ENCODE measurements at places on chromosomes 5 and 9. TPM values are rescaled to one million over a fixed set of nuclear protein-coding genes. Genes with fewer than 3 reads are reported as not detected.

GRCh38 chr9:134367791-134368490 lies 41.7 kb downstream of the RXRA start:
- DNase-seq: no peak
- H3K27ac ChIP-seq: no peak overlapping the region

DNA sequence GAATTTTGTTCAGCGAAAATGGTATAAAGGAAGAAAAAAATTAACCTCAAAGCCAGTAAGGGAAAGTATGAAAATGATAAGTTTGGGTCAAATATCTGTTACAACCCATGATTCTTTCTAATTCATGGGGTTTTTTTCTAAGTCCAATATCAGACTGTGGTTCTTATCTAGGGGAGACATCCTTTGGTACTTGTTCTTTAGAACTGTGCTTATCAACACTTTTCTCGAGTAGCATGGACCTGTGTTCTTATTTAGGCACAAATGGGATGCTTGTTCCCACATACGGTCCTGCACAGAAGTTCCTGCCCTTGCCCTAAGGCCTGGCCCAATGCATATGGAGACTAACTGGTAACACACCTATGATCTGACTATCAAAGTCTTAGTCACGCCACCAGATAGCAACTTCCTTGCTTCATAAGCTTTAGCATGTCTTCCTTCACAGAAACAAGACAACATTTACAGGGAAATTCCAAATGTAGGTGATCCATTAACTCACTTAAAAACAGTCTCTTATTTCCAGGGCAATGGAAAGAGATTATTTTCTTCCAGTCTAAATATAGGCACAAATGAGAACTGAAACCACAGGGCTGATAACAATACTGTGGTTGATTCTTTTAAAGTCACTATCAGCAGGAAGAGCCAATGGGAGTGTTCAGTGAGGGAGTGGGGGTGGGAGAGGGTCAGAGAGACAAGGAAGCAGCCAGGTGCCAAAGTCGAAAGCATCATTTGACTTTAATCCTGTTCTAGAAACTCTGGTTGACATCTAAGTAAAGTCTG lies 268.8 kb upstream of the ANKRD55 start:
- H3K4me1 ChIP-seq: no peaks in the 10 kb centered on the region
- no peak overlapping the region for H3K4me3 ChIP-seq
- DNase-seq: peak; percentile 10
- no peaks in the 10 kb centered on the region for H3K27me3 ChIP-seq
- H3K27ac ChIP-seq: no peak overlapping the region

- no peaks in the 10 kb centered on the region for H3K36me3 ChIP-seq
- no peak for DNase-seq
- H3K4me1 ChIP-seq: no peaks in the 10 kb centered on the region
- no peak overlapping the region for H3K4me3 ChIP-seq
Observed at GRCh38 chr9:33791117-33791516, 4.2 kb upstream of the PRSS3 start.

- H3K36me3 ChIP-seq: no peaks in the 10 kb centered on the region
- no peak for DNase-seq
- H3K27ac ChIP-seq: no peak overlapping the region
- H3K4me3 ChIP-seq: no peak overlapping the region
- H3K4me1 ChIP-seq: no peaks in the 10 kb centered on the region
- peaks cover 22% of the 10 kb centered on the region for H3K27me3 ChIP-seq
Observed at GRCh38 chr5:181059297-181060230, 19.5 kb downstream of the BTNL9 start.

- no peak overlapping the region for H3K4me3 ChIP-seq
- no peak overlapping the region for H3K27ac ChIP-seq
- no peaks in the 10 kb centered on the region for H3K36me3 ChIP-seq
- no peak for DNase-seq
- no peaks in the 10 kb centered on the region for H3K27me3 ChIP-seq
Observed at GRCh38 chr9:94778013-94778412, 51.5 kb downstream of the AOPEP start.

GRCh38 chr5:107134931-107135330 lies 535.8 kb downstream of the EFNA5 start:
- H3K4me1 ChIP-seq: no peaks in the 10 kb centered on the region
- no peaks in the 10 kb centered on the region for H3K36me3 ChIP-seq
- H3K27me3 ChIP-seq: peaks cover 2% of the 10 kb centered on the region
- H3K4me3 ChIP-seq: no peak overlapping the region

- H3K27me3 ChIP-seq: no peaks in the 10 kb centered on the region
- no peak overlapping the region for H3K27ac ChIP-seq
- peaks cover 6% of the 10 kb centered on the region for H3K36me3 ChIP-seq
- no peaks in the 10 kb centered on the region for H3K4me1 ChIP-seq
- DNase-seq: no peak
Observed at GRCh38 chr9:94805051-94805489, 78.6 kb downstream of the AOPEP start.

DNA sequence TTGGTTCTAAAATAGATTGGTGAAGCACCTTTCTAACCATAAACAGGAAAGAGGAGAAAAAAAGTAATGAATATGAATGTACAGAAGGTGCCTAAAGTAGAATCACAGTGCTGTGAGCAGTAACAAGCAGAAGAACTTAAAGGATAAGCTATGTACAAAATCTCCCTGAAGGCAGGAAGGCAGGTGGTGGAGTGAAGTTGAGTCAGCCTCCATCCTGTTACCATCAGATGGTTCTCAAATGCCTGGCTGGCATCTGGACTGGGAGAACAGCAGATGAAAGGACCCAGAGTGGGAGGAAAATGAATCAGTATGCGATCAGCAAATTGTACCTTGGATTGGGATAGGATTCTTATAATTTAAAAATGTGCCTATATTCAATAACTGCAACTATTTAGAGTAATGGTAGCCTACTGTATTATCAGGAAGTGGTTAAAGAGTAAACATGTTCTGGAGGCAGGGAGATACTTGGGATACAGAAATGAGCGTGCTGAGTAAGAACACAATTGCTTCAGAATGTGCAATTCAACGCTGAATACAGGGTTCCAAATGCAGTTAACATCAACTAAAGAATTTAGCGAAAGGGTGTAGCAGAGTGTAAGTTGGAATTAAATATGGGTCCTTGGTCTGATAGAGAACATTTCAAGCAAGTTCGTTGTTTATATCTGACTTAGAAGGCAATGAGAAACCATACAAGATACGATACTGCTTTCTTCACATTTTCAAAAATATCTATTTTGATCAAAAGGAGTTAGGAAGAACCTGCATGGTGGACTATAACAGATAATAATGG lies 21.1 kb upstream of the FER start:
- peak overlapping the region; percentile 91 for H3K27ac ChIP-seq
- DNase-seq: no peak
- H3K4me1 ChIP-seq: peaks cover 10% of the 10 kb centered on the region
- no peak overlapping the region for H3K4me3 ChIP-seq
- H3K27me3 ChIP-seq: no peaks in the 10 kb centered on the region

DNA sequence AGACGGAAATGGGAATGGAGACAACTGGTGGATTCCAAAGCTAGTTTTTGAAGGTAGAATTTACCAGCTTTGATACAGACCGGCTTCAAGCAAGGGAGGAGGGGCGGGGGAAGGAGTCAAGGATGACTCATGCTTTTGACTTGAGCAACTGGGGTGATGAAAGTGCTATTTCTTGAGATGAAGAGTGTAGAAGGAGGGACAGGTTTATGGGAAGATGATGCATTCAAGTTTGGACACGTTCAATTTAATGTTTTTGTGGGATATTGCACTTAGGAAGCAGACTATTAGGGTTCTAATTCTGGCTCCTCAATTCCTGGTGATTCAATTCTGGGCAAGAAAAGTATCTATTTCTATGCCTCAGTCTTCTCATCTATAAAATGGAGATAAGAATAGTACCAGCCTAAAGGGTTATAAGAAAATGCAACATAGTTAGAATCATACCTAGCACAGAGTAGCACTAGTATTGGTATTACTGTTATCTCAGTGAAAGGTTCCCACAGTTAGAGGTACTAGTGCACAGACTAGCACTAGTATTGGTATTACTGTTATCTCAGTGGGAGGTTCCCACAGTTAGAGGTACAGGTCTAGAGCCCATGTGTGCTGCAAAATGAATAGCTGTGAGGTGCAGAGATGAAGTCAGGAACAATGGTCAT lies 4.6 kb downstream of the NIPAL4 start:
- H3K36me3 ChIP-seq: no peaks in the 10 kb centered on the region
- no peak for DNase-seq
- H3K4me3 ChIP-seq: no peak overlapping the region
- H3K27me3 ChIP-seq: peaks cover 3% of the 10 kb centered on the region
- H3K27ac ChIP-seq: no peak overlapping the region

DNA sequence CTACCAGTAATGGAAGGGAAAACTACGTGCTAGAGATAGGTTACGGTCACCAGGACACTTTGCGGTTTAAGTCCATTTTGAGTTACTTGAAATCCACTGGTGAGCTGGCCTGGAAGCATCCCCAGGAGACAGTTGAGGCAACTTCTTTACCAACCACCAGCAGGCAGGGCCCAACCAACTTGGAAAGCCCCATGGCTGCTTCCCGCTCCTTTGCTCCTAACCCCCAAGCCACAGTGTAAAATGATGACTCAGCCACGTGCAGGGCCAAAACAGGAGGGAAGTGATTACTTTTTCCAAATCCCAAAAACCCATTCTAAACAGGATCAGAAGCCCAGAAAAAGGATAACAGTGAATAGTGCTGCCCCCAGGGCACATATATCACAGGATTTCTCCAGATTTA lies 87.4 kb downstream of the PAX5 start:
- DNase-seq: no peak
- no peaks in the 10 kb centered on the region for H3K27me3 ChIP-seq
- no peak overlapping the region for H3K27ac ChIP-seq
- H3K4me1 ChIP-seq: no peaks in the 10 kb centered on the region

- no peaks in the 10 kb centered on the region for H3K27me3 ChIP-seq
- H3K4me3 ChIP-seq: no peak overlapping the region
Observed at GRCh38 chr9:77163884-77164283, 13.4 kb upstream of the VPS13A start.

- no peaks in the 10 kb centered on the region for H3K27me3 ChIP-seq
- peaks cover 24% of the 10 kb centered on the region for H3K4me1 ChIP-seq
- peak overlapping the region; percentile 99 for H3K4me3 ChIP-seq
- H3K27ac ChIP-seq: peak overlapping the region; percentile 40
- peaks cover 21% of the 10 kb centered on the region for H3K36me3 ChIP-seq
Observed at GRCh38 chr5:154446195-154447088, 645 bp downstream of the SAP30L start.

GRCh38 chr5:66713998-66714397 lies 117.8 kb downstream of the MAST4 start:
- DNase-seq: no peak
- H3K4me3 ChIP-seq: no peak overlapping the region
- H3K4me1 ChIP-seq: no peaks in the 10 kb centered on the region
- H3K27ac ChIP-seq: no peak overlapping the region

DNA sequence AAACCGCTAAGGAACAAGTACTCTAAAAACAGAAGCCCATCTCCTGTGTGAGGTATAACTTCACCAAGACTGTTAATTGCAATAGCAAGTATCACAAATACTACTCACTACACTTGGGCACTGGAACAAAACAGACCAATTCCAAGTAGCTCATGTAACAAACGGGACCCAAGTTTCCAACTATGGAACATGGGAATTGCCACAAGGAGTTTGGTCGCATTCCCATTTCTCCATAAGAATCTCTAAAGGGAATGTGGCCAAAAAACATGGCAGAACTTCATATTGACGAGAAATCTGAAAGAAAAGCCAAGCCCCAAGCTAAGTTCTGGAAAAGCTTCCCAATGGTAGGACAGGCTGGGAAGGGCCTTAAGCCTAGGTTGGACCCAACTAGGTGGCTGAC lies 162.5 kb downstream of the MAPKAP1 start:
- H3K27me3 ChIP-seq: no peaks in the 10 kb centered on the region
- H3K4me3 ChIP-seq: no peak overlapping the region
- no peak for DNase-seq

DNA sequence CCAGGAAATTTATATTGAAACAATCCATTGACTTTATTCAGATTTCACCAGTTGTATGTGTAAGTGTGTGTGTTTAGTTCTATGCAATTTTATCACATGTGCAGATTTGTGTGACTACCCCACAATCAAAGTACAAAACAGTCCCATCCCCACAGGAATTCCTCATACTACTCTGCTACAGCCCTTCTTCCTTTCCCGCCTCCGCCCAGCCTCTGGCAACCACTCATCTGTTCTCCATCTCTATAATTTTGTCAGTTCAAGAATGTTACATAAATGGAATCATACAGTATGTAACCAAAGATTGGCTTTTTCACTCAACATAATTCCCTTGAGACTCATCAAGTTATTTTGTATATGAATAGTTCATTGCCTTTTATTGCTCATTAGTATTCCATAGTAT lies 289.1 kb downstream of the GADD45G start:
- no peaks in the 10 kb centered on the region for H3K4me1 ChIP-seq
- no peak overlapping the region for H3K27ac ChIP-seq
- H3K27me3 ChIP-seq: peaks cover 2% of the 10 kb centered on the region
- H3K36me3 ChIP-seq: no peaks in the 10 kb centered on the region

GRCh38 chr5:110439296-110439695 lies 287.2 kb downstream of the TMEM232 start:
- no peaks in the 10 kb centered on the region for H3K4me1 ChIP-seq
- H3K27me3 ChIP-seq: no peaks in the 10 kb centered on the region
- DNase-seq: no peak
- no peak overlapping the region for H3K27ac ChIP-seq
- no peak overlapping the region for H3K4me3 ChIP-seq

DNA sequence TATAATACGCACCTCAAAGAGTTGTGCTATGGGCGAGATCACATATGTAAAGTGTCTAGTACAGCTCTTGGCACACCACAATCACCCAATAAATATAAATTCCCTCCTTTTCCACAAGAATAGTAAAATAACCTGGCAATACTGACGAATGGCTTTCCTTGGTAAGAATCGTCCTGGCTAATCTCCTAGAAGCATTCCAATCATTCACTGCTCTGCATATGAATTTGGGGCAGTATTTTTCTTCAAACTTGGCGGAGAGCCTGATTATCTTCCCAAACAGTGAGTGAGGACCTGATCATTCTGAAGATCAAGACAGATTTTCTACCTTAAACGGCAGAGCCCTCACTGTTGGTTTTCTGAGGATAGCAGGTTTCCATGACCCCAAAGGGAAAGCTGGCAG lies 96.0 kb downstream of the TMEM215 start:
- H3K27me3 ChIP-seq: no peaks in the 10 kb centered on the region
- DNase-seq: no peak
- no peaks in the 10 kb centered on the region for H3K36me3 ChIP-seq
- no peak overlapping the region for H3K27ac ChIP-seq

Gene OTP
- not detected for total RNA-seq

Gene F12
- total RNA-seq: 0.93 TPM

Gene NR5A1
- total RNA-seq: not detected
